Suppressor macrophage treated with lipopolysaccharide for 1 hour (primary cell): ENCODE measurements at places on chromosomes 2 and 18.
A peak's percentile ranks its signal among the peaks of the same experiment; 100 is the strongest.

GRCh38 chr2:189002079-189002478 is 27.9 kb downstream of the COL3A1 start:
- no peak for DNase-seq

DNA sequence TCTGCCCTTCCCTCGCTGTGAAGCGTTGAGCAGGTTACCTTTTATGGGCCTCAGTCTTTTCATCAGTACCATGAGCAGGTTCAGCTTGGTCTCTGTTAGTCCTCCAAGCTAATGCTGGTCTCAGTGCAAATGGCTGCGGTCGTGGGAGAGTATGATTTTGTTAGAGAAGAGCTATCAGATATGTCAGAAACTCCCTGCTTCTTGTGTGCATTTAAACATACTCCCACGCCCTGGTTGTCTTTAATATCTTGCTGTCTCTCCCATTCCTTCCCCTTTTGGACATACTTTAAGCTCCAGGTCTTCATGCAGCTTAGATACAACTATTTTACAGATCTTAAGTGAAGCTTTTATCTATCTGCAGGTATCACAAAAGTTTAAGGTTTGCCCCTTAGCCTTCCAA is 62.9 kb downstream of the EFR3B start:
- DNase-seq = no peak

GRCh38 chr2:224039080-224039769 is at the start of gene SERPINE2:
Gene SERPINE2, minus strand, starts transcription at chr2:224039286. Its CDS starts 37,386 bp downstream, at chr2:224001900.
- DNase-seq = peak; percentile 43

DNA sequence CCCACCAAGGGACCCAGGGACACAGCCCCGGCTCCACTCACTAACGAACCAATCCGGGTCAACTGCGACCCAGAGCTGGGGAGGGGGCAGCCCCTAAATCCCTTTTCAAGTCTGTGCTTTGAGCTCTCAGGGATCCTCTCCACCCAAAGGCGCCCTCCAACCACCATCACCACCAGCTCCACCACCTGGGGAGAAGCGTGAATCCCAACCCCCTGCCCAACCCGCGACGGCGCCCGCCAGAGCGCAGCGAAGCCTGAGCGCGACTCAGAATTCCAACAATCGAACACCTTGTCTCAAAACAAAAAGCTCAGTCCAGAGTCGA is 497 bp downstream of the DSC3 start:
- DNase-seq = no peak

DNA sequence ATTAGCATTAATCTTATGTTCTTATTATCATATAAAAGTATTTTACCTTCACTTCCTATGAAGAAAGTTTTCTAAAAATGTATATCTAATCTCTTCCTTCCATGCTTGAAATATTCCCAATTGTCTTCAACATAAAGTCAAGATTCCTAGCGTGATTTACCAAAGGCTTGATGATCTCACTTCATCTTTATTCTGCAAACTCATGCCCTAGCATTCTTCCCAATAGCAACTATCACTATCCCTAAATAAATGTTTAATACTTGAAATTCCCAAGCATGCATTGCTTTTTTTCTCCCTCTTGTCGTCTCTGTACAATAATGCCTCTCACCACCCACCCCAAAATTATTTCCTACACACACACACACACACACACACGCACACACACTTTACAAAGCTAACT is 125.8 kb downstream of the VWC2L start:
- DNase-seq = no peak

DNA sequence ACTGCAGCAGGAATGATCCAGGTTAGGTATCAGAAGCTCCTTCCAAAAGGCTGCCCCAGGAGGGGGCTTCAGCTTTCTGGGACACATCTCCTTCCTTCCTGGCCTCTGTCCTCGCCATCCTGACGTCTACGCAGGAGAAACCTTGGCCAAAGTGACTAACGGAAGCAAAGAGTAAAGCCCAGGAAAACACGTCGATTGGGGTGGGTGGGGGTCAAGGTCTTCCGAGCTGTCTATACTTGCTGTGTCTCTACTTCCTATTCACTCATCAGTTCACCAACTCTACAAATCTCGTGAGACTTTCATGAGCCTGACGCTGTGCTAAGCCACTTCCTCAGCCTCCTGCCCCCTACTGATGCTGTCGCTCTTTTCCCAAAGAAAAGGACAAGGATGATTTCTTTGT is 212.6 kb downstream of the TNS1 start:
- peak; percentile 75 for DNase-seq

GRCh38 chr2:172200495-172201085 is 97.9 kb upstream of the DLX2 start:
- DNase-seq = peak; percentile 68

DNA sequence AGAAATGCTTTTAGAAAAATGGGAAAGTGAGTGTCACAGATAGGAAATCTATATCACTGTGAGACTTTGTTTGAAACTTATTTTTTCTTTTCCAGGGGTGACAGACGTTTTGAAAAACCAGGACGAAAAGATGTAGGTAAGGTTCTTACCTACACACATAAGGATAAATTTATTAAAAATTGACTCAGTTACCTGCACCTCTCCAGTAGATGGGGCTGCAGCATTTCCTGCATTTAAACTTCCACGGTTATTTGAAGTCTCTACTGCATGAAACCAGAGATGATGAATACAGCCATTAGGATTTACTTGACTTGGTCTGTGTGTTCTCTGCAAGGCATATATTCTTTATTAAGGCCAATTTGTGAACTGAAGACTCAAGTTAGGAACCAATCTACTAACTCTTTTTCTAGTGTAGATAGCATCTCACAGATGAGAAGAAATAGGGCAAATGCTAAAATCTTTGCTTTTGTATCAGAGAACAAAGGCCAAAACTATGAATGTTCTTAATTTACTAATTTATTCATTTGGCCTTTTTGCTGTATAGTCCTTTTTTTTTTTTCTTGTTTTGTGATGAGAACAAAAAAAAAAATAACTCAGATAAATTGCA is 15.0 kb downstream of the KCNJ13 start:
- DNase-seq = no peak

DNA sequence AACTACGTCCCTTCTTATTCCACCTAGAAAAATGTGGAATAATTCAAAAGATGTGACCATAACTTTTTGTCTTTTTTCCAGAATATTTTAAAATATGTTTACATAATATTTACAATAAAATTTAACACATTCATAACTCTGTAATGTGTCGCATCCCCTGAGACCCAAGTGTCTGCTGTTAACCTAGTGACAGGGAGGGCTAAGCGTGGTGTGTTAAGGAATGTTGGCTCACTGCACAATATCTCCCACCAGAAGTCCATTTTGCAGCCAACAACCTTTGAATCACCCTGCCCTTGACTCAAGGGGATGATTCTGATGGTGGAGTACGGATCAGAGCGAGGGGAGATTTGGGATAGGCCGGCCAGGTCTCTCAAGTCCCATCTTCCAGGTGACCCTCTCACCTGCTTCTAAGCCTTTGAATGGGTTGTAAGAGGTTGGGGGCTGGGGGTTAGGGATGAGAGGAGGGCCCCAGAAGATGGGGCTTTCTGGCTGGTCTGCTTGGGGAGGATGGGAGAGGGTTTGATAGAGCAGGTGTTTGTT is 43.3 kb downstream of the SERTAD2 start:
- DNase-seq = no peak

DNA sequence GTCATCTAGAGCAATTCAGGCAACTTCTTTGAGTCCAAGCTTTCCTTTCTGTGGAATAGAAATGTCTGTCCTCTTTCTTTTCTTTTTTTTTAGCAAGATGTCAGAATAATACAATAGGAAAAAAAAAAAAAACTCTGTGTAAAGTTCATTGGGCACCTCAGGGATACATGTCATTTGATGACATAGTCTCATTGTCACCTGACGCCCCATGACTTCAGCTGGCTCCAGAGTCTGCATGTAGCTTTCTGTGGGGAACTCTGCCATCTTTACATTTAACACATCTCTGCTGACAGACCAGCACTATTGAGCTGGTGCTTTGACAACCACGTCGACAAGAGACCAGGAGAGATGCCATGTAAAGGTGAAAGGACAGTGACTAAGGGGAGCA is 172.5 kb upstream of the KLF7 start:
- DNase-seq = no peak

DNA sequence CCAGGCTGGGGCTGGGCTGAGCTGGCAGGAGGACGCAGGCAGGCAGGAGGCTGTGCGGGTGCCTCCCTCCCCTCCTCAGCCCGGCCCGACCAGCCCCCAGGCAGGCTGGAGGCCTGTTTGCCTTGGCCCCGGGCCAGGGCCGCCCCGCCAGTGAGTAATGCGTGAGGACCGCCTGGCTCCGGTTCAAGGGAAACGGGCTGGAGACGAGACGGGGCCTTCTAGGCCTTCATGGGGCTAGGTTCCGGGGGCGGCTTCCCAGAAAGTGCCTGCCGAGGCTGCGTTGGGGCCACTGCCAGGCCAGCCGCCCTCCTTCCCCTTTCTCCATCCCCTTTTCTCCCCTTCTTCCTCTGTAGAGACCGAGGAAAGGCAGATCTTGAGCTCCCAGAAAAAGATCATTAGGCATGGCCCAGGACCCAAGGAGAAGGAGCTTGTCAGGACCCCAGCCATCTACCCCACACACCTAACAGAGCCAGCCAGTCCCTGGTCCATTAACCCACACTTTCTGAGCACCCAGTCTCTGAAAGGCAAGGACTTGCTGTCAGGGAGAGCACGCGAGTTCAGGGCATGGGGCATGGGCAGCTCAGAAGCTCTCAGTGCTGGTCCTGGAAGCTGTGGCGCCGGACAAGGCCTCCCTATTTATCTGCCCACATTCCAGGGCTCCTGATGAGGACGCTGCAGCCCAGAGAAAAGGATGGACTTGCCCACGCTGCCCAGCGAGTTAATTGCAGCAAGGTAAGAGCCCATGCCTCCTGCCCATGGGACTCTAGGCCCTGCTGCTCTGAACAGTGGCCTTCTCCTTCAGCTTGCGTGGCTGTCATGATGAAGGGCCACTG is 48.5 kb downstream of the SMAD7 start:
- peak; percentile 76 for DNase-seq

DNA sequence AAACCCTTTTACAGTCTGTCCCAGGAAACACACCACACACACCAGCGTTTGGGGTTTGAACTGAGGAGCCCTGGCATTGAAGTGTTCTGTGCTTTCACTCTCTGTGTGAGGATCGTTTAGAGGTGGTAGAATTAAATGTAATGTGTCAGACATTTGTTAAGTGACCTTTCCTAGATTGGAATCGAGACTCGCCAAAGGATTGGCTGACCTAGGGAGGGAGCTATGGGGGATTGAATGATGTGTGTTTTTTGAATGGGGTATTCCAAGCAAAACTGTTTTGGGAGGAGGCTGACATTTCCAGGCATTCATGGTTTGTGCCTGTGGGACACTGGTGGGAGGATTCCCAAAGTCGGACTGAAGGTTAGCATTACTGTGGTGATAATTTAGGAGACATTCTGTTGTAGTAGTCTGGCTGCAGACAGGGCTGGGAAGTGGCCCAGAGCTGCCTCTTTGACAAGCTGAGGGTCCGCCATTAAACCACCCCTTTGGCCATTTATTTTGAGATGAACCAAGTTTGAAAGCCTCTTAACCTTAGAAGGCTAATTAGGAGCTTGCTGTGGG is 1.7 kb downstream of the MYO1B start:
- DNase-seq = no peak

- DNase-seq = no peak
Measured at GRCh38 chr2:172943539-172943938, 132.1 kb upstream of the MAP3K20 start.
